ENCODE measurements at places on chromosomes 4 and X.

- no peak for DNase-seq
These were observed 80.5 kb downstream of the ZNF330 start for GRCh38 chr4:141301216-141301615.

GRCh38 chrX:109704563-109704962, 28.5 kb downstream of the ACSL4 start:
- no peak for DNase-seq

DNA sequence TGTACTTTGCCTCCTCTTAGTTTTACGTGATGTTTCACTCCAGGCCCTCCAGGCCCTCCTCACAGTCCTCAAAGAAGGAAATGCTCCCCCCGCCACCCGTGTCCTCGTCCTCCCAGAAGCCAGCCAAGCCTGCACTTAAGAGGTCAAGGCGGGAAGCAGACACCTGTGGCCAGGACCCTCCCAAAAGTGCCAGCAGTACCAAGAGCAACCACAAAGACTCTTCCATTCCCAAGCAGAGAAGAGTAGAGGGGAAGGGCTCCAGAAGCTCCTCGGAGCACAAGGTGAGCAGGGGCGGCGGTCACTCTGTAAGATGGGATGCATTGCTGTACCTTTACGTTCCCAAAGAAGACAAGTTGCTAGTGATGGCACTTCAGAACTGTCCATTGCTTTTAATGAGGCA, 94.4 kb downstream of the KLHL8 start:
- DNase-seq: no peak

- DNase-seq: no peak
These were observed 499.5 kb downstream of the ANKRD50 start for GRCh38 chr4:124212815-124213630.

DNA sequence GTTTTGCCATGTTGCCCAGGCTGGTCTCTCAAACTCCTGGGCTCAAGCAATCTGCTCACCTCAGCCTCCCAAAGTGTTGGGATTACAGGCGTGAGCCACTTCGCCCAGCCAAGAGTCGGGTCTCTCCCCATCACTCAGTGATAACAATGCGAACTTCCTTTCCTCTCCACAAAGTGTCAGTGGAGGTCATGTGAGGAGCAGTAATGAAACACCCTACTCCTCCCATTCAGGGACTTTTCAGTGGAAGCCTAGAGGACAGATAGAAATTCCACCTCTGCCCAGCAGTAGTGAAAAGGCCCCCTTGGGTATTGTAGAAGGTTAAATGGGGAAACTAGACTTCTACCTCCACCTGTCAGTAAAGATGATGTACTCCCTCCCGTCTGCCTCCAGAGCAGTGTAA, 141.9 kb upstream of the STK26 start:
- DNase-seq: no peak

GRCh38 chr4:34771632-34772031, 1472.7 kb downstream of the ARAP2 start:
- no peak for DNase-seq

- no peak for DNase-seq
These were observed 41.9 kb upstream of the NSG1 start for GRCh38 chr4:4344915-4345527.

DNA sequence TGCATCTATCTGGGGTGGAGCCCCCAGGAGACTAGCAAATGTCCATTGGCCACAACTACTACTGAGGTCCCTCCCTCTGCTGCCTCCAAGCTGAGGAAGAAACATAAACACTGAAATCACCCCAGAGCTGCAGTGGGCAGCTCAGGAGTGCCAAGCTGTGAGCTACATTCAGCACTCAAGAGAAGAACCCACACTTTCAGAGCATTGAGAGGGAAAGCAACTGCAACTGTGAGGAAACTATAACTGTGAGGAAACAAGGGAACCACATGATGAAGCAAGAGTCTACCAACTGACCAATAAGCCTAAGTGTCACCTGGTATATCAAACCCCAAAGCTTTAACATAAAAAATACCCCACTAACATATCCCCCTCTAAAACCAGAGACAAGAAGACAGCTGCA, 373.5 kb upstream of the TACR3 start:
- DNase-seq: no peak

- no peak for DNase-seq
These were observed 58.9 kb upstream of the IRS4 start for GRCh38 chrX:108795240-108795639.
